ENCODE measurements at places on chromosomes 3 and 15. TPM values are rescaled to one million over a fixed set of nuclear protein-coding genes. Genes with fewer than 3 reads are reported as not detected.

- no peak for DNase-seq
- H3K36me3 ChIP-seq = no peaks in the 10 kb centered on the region
- H3K27me3 ChIP-seq = peaks cover 2% of the 10 kb centered on the region
- no peak overlapping the region for H3K4me3 ChIP-seq
- H3K4me1 ChIP-seq = no peaks in the 10 kb centered on the region
- H3K27ac ChIP-seq = no peak overlapping the region
Observed at GRCh38 chr3:169297214-169297613, 366.3 kb downstream of the MECOM start.

GRCh38 chr3:189304465-189305351 lies 132.9 kb downstream of the TPRG1 start:
- H3K4me3 ChIP-seq = no peak overlapping the region
- no peak for DNase-seq
- no peaks in the 10 kb centered on the region for H3K27me3 ChIP-seq
- no peak overlapping the region for H3K27ac ChIP-seq
- H3K4me1 ChIP-seq = peaks cover 10% of the 10 kb centered on the region

- H3K27ac ChIP-seq = peak overlapping the region; percentile 78
- peaks cover 34% of the 10 kb centered on the region for H3K4me1 ChIP-seq
- H3K27me3 ChIP-seq = no peaks in the 10 kb centered on the region
- peak; percentile 14 for DNase-seq
- H3K4me3 ChIP-seq = peak overlapping the region; percentile 99
- no peaks in the 10 kb centered on the region for H3K36me3 ChIP-seq
Observed at GRCh38 chr3:43620831-43621655, 768 bp downstream of the ANO10 start.

GRCh38 chr15:37140531-37141058 lies 40.2 kb upstream of the MEIS2 start:
- no peaks in the 10 kb centered on the region for H3K27me3 ChIP-seq
- H3K27ac ChIP-seq = no peak overlapping the region
- no peak overlapping the region for H3K4me3 ChIP-seq
- no peaks in the 10 kb centered on the region for H3K36me3 ChIP-seq
- H3K4me1 ChIP-seq = no peaks in the 10 kb centered on the region

DNA sequence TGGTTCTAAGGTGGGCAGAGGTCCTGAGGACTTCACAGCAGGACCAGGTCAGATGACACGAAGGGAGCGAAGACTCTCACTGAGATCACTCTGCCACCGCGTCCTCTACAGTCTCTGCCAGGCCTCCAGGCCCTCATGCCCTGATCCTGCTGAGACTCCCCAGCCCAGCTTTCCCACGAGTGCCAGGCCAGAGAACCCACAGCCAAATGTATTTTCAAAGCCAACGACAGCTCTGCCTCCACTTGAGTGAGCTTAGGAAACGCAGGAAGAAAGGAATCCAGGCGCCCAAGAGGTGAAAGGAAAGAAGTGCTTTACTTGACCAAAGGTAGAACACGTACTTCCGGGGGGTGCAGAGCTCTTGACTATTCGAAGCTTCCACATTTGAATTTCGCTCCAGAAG lies 275.0 kb downstream of the XXYLT1 start:
- no peaks in the 10 kb centered on the region for H3K36me3 ChIP-seq
- DNase-seq = no peak
- H3K27ac ChIP-seq = peak overlapping the region; percentile 57

DNA sequence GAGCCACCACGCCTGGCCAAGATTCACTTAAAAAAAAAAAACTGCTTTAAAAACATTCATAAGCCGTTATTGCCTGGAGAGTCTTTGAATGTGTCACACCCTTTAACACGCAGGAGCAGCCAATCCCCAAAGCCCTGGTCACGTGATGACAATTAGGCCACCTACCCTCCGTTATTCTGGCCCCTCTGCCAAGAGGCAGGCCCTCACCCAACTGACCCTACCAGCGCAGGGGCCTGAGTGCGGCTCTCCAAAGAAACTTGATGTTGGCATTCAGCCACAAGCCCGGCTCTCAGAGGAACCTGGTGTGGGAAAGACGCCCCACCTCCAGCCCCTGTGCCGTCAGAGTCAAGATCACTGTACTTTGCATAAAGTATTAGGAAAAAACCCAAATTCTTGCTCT lies 11.6 kb upstream of the MUC4 start:
- no peak overlapping the region for H3K4me3 ChIP-seq
- H3K36me3 ChIP-seq = no peaks in the 10 kb centered on the region
- no peak overlapping the region for H3K27ac ChIP-seq
- no peaks in the 10 kb centered on the region for H3K27me3 ChIP-seq
- no peak for DNase-seq

DNA sequence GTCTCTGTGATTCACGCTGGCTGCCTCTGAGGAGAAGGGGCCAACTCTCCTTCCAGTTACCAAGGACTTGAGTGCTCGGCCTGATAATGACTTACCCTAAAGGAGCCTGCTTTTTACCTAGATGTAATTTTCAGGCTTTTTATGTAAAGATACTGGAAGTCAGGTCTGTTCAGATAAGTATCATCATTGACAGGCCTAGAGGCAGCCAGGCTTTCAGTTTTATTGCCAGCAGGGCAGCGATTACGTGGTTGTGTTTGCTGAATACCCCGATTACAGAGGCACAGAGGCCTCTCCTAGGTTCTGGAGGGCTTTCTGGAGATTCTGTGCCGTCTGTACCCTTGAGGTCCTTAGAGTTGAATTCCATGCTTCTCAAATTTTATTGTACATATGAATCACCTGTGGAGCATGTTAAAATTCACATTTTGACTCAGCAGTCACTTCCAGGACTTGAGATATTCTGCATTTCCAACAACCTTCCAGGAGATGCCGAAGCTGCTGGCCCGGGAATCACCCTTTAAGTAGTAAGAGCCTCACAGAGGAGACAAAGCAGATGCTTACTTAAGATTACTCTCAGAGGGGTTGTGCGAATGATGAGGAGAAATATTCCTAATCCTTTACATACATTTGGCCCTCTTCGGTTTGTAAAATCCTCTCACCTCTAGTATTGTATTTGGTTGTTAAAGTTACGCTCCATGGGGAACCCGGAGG lies 160.1 kb upstream of the BHLHE40 start:
- no peak overlapping the region for H3K27ac ChIP-seq
- no peak for DNase-seq
- peaks cover 9% of the 10 kb centered on the region for H3K4me1 ChIP-seq
- peaks cover 21% of the 10 kb centered on the region for H3K36me3 ChIP-seq
- no peak overlapping the region for H3K4me3 ChIP-seq
- no peaks in the 10 kb centered on the region for H3K27me3 ChIP-seq

DNA sequence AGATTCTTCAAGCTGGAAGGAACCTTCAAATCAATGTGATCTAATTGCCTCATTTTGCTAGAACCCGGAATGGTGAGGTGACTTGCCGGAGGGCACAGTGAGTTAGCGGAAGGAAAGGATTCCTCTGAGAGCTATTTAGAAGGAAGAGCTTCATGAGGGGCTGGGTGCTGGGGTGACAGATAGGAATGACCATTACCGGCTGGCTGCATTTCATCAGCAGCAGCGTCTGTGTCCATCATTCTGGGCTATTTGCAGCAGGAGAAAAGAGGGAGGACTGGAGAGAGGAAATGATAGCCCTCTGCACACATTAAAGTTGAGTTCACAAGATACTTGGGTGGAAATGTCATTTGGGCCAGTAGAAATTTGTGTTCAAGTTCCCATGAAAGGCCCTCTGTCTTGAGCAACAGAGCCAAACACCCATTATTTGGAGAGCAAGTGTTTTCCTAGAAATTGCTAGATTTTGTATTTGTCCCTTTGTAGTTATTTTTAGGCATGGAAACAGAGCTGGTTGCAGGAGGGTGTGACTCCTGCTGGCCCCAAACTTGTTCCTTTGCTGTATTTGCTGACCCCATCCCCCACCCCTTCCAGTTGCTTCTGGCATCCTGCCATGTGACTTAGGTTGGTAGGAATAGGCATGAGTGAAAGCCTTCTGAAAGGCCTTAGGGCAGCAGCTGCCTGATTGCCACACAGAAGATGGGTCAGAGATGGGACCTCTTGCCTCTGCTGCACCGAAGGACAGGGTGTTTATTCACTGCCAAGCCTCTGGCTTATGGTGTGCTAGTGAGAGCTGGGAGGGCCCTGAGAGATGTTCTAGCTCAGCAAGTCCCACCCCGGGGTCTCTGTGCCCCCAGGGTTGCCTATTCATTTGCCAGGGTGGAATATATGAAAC lies 87.5 kb upstream of the PLXNA1 start:
- peaks cover 2% of the 10 kb centered on the region for H3K36me3 ChIP-seq
- H3K27me3 ChIP-seq = no peaks in the 10 kb centered on the region
- H3K4me1 ChIP-seq = peaks cover 25% of the 10 kb centered on the region
- no peak overlapping the region for H3K4me3 ChIP-seq
- no peak for DNase-seq

- no peak overlapping the region for H3K4me3 ChIP-seq
- H3K27me3 ChIP-seq = no peaks in the 10 kb centered on the region
- peaks cover 49% of the 10 kb centered on the region for H3K36me3 ChIP-seq
Observed at GRCh38 chr3:48268381-48268935, 27.6 kb downstream of the ZNF589 start.

DNA sequence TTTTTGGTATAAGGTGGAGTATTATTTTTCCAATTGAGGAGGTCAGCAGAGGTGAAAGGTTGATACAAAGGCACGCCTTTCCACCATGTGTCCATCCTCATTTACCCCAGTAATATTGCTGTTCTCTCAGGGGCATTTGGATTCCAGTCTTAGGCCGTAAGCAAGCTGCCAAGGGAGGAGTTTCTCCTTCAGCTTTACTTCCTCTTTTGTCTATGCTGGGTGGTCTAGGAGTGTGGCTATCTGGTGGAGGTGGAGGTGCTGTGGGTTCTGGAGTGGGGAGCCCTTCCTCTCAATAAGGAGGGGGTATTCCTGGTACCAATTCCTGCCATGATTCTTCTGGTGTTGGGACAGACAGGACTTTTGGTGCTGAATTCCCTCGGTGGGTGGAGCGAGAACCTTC lies 340.6 kb downstream of the KCNH8 start:
- H3K4me3 ChIP-seq = no peak overlapping the region
- no peaks in the 10 kb centered on the region for H3K27me3 ChIP-seq
- DNase-seq = no peak
- peaks cover 4% of the 10 kb centered on the region for H3K36me3 ChIP-seq

GRCh38 chr3:156175570-156175969 lies 55.2 kb downstream of the KCNAB1 start:
- H3K27ac ChIP-seq = no peak overlapping the region
- no peaks in the 10 kb centered on the region for H3K4me1 ChIP-seq
- no peaks in the 10 kb centered on the region for H3K36me3 ChIP-seq
- DNase-seq = no peak
- H3K27me3 ChIP-seq = no peaks in the 10 kb centered on the region
- H3K4me3 ChIP-seq = no peak overlapping the region

GRCh38 chr15:100334456-100334855 lies 7.3 kb downstream of the ADAMTS17 start:
- peaks cover 9% of the 10 kb centered on the region for H3K4me1 ChIP-seq
- H3K27me3 ChIP-seq = peaks cover 19% of the 10 kb centered on the region
- no peaks in the 10 kb centered on the region for H3K36me3 ChIP-seq
- no peak overlapping the region for H3K4me3 ChIP-seq
- no peak overlapping the region for H3K27ac ChIP-seq

GRCh38 chr15:80710635-80711554 lies 15.8 kb downstream of the ABHD17C start:
- H3K36me3 ChIP-seq = no peaks in the 10 kb centered on the region
- H3K4me3 ChIP-seq = no peak overlapping the region
- no peak overlapping the region for H3K27ac ChIP-seq

GRCh38 chr3:8733332-8734094 lies at the start of gene CAV3:
Gene CAV3, plus strand, starts transcription at chr3:8733802. Its CDS starts 75 bp downstream, at chr3:8733877.
- DNase-seq = no peak
- H3K4me1 ChIP-seq = peaks cover 16% of the 10 kb centered on the region
- H3K27ac ChIP-seq = peak within 1 kb of the TSS; percentile 62

GRCh38 chr3:59052803-59053411 lies 3.1 kb upstream of the CFAP20DC start:
- peak overlapping the region; percentile 29 for H3K4me3 ChIP-seq
- H3K27me3 ChIP-seq = no peaks in the 10 kb centered on the region
- H3K27ac ChIP-seq = no peak overlapping the region
- H3K36me3 ChIP-seq = no peaks in the 10 kb centered on the region

GRCh38 chr3:106534206-106534605 lies 665.4 kb upstream of the CBLB start:
- peaks cover 6% of the 10 kb centered on the region for H3K36me3 ChIP-seq
- no peak for DNase-seq
- no peaks in the 10 kb centered on the region for H3K4me1 ChIP-seq
- H3K4me3 ChIP-seq = no peak overlapping the region

DNA sequence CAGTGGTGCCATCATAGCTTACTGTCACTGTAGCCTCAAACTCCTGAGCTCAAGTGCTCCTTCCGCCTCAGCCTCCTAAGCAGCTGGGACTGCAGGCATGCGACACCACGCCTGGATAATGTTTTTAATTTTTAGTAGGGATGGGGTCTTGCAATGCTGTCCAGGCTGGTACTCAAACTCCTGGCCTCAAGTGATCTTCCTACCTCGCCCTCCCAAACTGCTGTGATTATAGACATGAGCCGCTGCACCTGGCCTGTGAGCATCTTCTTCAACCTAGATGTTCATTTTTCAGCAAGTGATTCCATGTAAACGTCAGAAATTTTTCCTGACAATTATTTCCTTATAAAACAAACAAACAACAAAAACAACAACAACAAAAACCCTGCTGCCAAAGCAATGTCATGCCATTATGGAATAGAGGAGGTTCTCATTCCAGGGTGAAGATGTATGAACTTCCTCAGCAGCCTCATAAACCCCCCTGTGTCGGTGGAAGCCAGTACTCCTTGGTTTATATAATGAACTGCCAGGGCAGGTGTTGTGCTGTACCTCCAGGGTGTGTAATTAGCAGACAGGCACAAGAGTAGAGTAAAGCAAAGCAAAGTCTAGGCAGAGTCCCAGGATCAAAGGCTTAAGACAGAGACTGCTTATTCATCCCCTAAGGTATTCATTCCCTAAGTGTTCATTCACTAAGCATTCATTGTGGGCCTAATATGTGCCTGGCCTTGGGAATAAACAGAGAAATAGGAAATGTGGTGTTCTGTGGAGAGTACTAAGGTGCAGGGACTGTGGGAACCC lies 44.6 kb downstream of the NR2C2 start:
- H3K27me3 ChIP-seq = no peaks in the 10 kb centered on the region
- H3K36me3 ChIP-seq = peaks cover 3% of the 10 kb centered on the region
- no peak overlapping the region for H3K4me3 ChIP-seq
- H3K4me1 ChIP-seq = peaks cover 29% of the 10 kb centered on the region
- no peak for DNase-seq

DNA sequence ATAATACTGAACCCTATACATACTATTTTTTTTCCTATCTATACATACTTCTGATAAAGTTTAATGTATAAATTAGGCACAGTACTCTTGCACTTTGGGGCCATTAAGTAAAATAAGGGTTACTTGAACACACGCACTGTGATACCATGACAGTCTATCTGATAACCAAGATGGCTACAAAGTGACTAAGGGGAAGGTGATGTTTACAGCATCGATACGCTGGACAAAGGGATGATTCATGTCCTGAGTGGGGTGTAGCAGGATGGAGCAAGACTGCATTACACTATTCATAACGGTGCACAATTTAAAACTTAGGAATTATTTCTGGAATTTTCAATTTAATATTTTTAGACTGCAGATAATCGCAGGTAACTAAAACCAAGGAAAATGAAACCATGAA lies 30.0 kb upstream of the SLC2A2 start:
- H3K27ac ChIP-seq = no peak overlapping the region
- DNase-seq = no peak
- H3K4me3 ChIP-seq = no peak overlapping the region
- no peaks in the 10 kb centered on the region for H3K27me3 ChIP-seq
- no peaks in the 10 kb centered on the region for H3K36me3 ChIP-seq

Gene CCDC54
- not detected for total RNA-seq

Gene TRIM71
- 95.2 TPM for total RNA-seq

Gene RPL35A
- total RNA-seq = 1,300 TPM

Gene CYP1A2
- total RNA-seq = not detected

Gene CAPN3
- 2.7 TPM for total RNA-seq

Gene WDR93
- not detected for total RNA-seq

Gene ITIH1
- not detected for total RNA-seq

Gene TICRR
- 44.9 TPM for total RNA-seq

Gene C3orf33
- total RNA-seq = 4.2 TPM

Gene DCLK3
- total RNA-seq = 0.07 TPM

Gene DPPA4
- total RNA-seq = 155 TPM

Gene CCR2
- total RNA-seq = not detected

Gene REC114
- not detected for total RNA-seq
